ENCODE measurements at places on chromosomes 2 and 18.
A peak's percentile ranks its signal among the peaks of the same experiment; 100 is the strongest.

- DNase-seq, result no peak
Measured at GRCh38 chr18:26460449-26461091, 87.8 kb downstream of the KCTD1 start.

GRCh38 chr18:11741505-11742145 is 52.6 kb downstream of the GNAL start:
- DNase-seq, result no peak

GRCh38 chr2:207401338-207401737 is 128.4 kb upstream of the CREB1 start:
- no peak for DNase-seq

- no peak for DNase-seq
Measured at GRCh38 chr2:106996171-106996769, 110.3 kb upstream of the ST6GAL2 start.

DNA sequence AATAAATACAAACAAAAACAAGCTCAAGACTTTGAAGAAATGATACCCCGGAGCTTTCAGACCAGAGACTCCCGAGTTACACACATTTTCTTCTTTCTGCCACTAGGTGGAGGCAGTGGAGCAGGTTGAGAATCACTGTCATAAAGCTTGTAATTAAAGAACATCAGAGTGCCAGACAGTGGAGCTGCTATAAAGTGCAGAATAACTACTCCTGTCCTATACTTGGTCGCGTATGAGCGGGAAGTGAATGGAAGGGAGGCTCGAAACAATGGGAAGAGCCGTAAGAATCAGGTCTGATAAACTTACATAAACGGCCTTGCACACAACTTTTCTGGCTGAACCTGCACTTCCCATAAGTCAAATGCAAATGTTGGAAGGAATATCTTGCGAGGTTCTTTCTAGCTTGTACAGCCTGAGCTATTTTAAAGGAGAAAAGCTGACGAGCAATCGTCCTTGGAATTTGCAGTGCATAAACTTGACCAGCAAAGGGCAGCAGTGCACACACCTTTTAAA is 189.0 kb downstream of the RPIA start:
- no peak for DNase-seq

DNA sequence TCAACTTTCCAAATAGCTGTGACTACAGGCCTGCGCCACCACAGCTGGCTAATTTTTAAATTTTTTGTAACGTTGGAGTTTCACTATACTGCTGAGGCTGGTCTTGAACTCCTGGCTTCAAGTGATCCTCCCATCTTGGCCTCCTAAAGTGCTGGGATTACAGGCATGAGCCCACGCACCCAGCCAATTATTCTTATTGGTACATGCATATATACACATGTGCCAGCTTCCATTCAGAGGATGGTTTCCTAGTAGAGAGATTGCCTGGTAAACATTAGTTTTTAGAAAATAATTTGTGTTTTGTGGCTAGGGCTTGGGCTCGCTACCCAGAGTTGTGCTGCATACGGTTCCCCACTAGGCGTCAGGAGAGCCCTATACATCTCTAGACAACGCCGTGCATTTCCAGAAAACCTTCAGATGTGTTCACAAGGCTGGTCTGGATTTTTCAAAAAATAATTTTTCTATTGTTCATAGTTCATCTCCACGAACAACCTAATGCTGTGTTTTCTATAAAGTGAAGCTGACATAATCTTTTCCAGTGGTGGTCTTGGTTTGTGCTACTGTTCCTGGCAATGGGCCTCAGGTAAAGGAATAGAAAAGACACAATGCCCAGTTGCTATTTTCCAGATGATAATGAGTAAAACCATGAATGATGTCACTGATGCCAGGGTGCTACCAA is 14.6 kb upstream of the AFG3L2 start:
- no peak for DNase-seq

- DNase-seq, result peak; percentile 1
Measured at GRCh38 chr2:167212014-167212648, 323.9 kb downstream of the XIRP2 start.

- DNase-seq, result no peak
Measured at GRCh38 chr2:101832114-101832513, 134.6 kb downstream of the MAP4K4 start.

GRCh38 chr2:216013080-216013909 is at the start of gene MREG:
Gene MREG, minus strand, starts transcription at chr2:216013551. Its CDS starts 224 bp downstream, at chr2:216013327.
- DNase-seq, result peak; percentile 71
